ENCODE measurements at places on chromosomes 7 and 10.

DNA sequence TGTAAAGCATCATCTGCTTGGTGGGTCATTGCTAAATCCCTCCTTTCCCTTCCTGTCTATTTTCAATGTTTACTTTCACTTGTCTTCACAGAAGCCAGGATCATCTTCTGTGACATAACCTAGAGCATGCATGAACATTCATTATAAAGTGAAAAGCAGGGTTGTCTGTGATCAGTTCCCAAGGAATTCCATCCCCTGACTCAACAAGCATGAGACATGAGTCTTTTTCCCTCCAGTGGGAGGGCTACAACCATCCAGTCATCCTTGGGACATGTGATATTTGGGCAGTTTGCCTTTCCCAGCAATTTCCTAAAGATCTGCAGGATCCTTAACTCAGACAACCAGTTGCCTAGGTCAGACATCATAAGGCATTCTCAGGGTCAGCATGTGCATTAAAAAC, 166.3 kb upstream of the TMEM196 start:
- no peak for DNase-seq

GRCh38 chr7:40680657-40681056, 545.9 kb downstream of the SUGCT start:
- no peak for DNase-seq

DNA sequence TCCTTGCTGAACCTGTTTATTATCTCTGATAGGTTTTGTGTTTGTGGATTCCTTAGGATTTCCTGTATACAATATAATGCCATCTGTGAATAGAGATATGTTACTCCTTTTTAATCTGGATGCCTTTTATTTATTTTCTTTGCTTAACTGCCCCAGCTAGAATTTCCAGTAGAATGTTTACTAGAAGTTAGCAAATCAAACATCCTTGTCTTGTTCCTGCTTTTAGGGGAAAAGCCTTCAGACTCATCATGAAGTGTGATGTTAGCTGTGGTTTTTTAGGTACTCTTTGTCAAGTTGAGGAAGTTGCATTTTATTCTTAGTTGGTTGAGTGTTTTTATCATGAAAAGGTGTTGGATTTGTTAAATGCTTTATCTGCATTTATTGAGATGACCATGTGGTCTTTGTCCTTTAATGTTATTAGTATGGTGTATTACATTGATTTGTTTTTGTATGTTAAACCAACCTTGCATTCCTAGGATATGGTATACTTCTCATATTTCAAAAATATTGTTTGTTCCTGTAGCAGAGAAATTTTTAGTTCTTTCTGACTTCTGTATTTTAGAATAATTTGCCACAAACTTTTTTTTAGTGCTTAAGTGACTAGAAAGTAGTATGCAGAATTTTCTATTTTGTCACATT, 24.3 kb downstream of the PPP2R2D start:
- no peak for DNase-seq

DNA sequence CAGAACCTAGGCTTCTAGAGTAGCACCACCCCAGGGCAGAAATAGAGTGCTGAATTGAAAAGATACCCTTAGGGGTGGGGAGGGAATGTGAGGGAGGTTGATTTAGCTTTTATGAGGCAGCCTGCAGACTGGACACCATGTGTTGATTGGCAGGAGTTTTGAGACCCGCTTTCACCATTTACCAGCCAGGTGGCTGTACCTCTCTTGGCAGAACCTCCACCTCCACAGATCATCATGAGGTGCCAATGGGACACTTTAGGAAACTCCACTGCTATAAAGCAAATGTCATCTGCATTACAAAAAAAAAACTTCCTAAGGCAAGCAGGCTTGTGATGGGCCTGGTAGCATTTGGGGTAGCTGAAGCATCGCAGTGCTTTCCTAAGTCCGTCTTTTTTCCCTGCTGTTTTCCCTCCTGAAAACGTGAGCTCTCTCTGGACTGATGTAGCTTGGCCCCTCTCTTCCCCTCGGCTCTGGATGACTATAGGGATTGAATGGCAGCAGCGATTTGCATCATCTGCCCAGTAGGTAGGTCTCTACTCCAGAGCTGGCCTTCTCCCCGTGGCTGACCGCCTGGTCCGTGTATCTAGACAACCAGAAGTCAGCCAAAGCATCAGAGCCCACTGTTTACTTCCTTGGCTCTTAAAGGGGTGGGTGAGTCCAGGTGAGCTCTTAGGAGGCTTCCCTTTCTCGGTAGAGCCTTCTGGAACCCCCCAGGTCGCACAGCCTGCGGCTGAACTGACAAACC, 1.3 kb downstream of the PCBD1 start:
- no peak for DNase-seq

DNA sequence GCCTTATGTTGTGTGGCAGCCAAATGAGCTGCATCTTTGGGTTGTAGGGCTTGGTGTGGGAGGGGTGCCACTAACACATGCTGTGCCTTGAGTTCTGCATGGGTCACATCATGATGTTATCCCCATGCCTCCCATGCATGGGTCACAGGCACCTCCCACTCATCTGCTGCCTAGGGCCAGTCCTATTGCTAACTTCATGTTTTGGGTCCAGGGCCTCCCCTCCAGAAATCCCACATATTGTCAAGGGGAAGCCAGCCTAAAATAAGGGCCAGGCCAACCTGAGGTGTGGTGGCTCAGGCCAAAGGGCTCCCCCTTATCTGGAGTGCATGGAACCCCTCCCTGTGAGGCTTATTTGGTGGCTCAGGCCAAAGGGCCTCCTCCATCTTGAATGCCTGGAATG, 299.0 kb downstream of the RPS24 start:
- DNase-seq = no peak

DNA sequence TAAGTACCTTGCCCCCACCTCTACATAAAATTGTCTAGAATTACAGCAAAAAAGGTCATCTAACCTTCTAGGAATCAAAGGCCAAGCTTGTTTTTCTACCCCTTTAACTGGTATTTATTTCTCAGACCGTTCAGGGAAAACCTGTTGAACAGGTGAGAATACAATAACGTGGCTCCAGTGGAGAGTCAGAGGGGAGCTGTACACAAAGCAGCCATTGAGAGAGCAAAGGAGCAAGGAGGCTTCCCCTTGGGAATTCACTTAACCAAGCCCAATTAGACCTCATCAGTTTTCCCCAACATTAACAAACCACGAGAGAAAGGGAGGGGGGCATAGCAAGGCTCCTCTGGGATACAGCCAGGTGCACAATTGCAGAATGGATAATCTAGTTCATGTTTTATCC, 101.9 kb downstream of the ELMO1 start:
- DNase-seq = no peak
